Frontal cortex (tissue), 4 donors: ENCODE measurements at places on chromosomes 2 and 18. TPM values are rescaled to one million over a fixed set of nuclear protein-coding genes. Genes with fewer than 3 reads are reported as not detected.

MPV17 gene
- 41.6 TPM for total RNA-seq

ANKRD53 gene
- 1.2 TPM for total RNA-seq

DNA sequence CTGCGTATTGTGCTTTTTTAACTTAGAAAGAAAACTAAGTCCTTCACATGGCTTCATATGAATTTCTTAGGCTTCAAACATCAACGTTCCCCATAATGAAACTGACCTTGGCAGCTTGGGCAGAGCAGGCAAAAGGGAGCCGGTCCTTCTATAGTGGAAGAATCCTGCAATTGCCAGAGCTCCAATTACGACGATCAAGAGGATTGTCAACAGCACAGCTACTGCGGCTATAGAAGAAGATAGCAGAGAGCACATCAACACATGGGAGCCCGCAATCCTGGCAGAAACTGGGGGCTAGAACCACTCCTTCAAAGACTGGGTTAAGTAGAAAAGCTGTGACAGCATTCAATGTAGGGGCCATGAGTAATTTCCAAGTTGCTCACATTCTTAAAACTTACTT, 69.8 kb downstream of the DHRS9 start:
- no peak for DNase-seq

CXCR1 gene
- total RNA-seq = under 0.01 TPM

DNA sequence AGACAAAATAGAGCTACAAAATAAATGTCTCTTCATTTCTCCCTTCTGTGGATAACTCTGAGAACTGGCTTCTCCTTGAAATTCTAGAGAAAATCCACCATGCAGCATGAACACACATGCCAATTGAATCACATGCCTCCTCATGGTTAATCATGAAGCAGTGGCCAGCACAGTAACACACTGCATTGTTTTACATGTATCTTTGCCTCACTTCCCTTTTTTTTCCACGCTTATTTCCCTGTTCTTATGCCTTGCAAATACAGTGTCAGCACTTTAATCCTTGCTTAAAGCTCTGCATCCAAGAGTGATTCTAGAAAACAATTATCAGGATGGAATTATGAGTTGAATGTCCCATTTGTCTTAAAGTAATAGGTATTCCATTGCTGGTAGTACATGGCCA, 50.3 kb upstream of the ZBTB7C start:
- no peak for DNase-seq

- DNase-seq = no peak
Observed at GRCh38 chr18:65039578-65039977, 711.2 kb upstream of the CDH7 start.

DNA sequence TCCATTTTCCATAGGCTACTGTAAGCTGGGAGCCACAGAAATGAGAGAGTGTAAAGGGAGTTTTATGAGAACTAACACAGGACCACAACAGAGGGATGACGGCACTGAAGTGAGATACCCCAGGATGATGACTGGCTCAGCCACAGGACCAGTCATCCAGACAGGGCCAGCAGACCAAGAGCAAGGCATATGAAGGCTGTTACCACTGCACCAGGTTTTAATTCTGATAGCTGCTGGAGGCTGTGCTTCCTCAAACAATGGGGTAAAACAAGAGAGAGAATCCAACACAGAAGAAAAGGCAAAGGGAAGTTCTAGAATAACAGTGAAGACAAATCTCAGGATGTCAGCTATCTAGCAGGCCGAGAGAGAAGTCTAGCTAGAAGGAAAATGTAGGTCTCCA, 94.9 kb downstream of the BCL2 start:
- no peak for DNase-seq

DNA sequence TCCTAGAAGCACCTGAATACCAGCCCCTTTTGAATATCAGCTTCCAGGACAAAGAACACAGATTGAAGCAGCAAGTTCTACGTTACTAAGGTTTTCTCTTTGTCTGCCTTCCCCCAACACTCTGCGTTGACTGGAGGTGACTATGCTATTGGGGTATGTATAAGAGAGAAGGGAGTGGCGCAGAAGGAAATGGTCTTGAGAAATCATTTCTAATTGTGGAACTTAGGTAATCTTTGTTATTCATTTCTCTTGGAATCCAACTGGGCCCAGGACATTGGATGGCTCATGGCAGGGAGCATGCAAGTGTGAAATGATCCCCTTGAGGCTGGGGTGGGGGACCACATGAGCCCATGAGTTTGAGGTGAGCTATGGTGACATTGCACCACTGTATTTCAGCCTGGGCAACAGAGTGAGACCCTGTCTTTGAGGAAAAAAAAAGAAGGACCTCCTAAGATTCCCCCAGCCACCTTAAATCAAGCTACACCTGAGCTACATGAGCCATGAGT, 29.7 kb downstream of the XDH start:
- DNase-seq = no peak

- no peak for DNase-seq
Observed at GRCh38 chr2:180001726-180002125, 5.4 kb downstream of the CWC22 start.

DNA sequence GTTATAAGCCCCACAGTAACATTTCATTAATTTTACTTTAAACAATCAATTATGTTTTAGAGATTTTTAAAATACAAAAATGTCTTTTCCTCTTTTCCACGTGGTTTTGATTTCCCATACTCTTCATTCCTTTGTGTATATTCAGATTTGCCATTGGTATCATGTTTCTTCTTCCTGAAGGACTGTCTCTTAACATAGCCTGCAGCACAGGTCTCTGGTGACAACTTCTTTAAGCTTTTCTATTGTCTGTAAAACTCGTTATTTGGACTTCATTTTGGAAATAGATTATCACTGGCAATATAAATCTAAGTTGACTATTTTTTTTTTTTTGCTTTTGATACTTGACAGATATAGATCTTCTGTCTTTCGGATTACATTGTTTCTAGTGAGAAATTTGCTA, 115.2 kb upstream of the KLHL29 start:
- DNase-seq = no peak

EGR4 gene
- not detected for total RNA-seq

XIRP2 gene
- 0.41 TPM for total RNA-seq

- no peak for DNase-seq
Observed at GRCh38 chr2:3260959-3261358, 116.7 kb downstream of the EIPR1 start.

- DNase-seq = no peak
Observed at GRCh38 chr2:46431481-46432235, 47.7 kb upstream of the TMEM247 start.
